ENCODE measurements at places on chromosomes 11 and 22.

DNA sequence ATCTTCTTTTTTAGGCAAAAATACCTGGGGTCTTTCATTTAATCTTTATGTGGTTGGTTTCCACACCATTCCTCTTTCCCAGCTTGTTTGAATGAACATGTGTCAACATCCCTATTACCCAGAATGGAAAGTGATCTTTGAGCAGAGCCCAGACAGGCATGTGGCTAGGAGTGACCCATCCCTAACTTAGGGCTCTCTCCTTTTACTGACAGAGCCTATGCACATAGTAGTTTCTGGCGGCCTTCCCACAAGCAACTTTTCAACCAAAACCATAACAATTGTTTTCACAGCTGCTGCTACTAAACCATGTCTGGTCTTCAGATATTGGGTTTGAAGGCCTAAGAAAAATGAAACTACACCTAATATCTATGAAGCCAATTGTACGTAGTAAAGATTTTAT lies 107.5 kb downstream of the TENM4 start:
- no peak for DNase-seq

GRCh38 chr22:21816787-21817496 lies 50.5 kb downstream of the MAPK1 start:
- DNase-seq: peak; percentile 61

DNA sequence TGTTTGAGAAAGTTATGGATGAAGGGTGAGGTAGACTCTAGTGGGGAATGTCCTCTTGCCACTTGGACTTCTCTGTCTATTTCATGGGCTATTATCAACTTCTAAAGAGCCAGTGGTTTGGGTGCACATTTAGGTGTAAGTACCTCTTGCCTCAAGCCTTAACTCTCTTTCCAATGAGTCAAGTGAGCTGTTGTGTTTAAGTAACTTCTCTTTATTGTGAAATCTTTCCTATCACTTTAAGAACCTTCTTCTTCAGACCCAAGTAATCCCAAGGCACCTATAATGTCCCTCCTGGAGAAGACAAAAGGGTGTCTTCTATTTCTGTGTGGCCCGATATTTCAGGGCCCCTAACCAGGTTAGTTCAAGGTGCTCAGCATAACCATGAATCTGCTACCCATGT lies 90.5 kb upstream of the VPREB1 start:
- no peak for DNase-seq

DNA sequence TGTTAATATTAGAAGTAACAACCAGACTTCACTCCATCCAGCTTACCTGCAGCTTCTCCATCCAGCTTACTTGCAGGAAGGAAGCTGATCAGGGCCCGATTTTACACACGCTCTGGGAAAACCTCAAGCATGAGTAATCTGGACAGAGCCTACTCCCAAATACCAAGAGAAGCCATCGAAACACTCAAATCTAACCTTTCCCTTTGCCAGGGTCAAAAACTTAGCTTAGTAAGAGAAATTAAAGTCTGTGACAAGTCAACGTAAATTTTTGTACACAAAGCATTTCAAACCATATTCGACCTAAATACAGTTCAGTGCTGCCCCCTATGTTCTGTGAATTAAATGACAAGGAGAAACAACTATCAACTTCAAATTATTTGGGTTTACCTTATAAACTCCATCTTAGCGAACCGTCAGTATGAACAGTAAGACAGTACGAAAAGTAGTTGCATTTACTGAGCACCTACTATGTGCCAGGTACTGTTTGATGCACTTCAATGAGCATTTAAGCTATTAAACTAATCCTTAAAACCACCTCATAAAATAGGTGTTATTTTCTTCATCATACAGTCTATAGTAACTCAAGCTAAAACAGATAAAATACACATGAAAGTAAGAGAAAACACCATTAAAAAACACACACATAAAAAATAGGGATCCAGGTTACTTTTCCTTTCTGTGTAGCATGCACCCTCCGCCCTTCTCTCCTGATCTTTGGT lies 36.9 kb downstream of the ARFGAP3 start:
- peak; percentile 29 for DNase-seq

GRCh38 chr11:93821617-93822016 lies 28.8 kb downstream of the VSTM5 start:
- DNase-seq: no peak

DNA sequence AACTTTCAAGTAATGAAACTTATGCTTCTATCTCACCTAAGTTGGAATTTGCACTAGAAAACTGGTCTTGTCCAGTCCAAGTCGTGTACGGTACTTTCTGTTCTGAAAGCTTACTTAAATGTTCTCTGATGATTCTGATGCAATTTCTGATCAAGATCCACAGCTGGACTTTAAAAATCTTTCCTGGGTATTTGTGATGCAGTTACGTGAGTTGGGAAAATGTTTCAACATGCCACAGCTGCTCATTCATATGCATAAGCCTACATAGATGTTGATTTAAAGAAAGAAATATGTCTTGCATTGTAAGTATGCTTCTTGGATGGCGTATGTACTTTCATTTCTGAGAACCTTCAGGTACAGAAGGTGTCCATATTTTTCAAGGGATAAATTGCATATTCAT lies 493.7 kb upstream of the CCDC90B start:
- no peak for DNase-seq

DNA sequence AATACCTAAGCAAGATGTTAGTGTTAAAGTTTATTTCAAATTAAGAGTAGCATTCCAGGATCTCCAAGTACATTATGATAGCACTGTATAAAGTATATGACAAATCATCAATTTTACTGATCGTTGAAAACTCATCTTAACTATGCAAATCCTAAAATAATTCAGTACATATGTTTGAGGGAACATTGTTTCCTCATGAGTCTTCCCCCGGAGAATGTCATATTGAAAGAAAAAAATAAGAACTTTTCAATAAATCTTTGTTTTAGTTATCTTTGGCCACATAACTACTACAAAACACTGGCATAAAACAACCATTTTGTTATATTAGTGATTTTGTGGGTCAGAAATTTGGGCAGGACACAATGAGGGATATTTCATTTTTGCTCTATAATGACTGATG lies 135.4 kb downstream of the METTL15 start:
- no peak for DNase-seq

GRCh38 chr11:79167510-79168188 lies 273.2 kb downstream of the TENM4 start:
- no peak for DNase-seq

GRCh38 chr11:126991596-126991995 lies 9.0 kb downstream of the KIRREL3 start:
- no peak for DNase-seq

DNA sequence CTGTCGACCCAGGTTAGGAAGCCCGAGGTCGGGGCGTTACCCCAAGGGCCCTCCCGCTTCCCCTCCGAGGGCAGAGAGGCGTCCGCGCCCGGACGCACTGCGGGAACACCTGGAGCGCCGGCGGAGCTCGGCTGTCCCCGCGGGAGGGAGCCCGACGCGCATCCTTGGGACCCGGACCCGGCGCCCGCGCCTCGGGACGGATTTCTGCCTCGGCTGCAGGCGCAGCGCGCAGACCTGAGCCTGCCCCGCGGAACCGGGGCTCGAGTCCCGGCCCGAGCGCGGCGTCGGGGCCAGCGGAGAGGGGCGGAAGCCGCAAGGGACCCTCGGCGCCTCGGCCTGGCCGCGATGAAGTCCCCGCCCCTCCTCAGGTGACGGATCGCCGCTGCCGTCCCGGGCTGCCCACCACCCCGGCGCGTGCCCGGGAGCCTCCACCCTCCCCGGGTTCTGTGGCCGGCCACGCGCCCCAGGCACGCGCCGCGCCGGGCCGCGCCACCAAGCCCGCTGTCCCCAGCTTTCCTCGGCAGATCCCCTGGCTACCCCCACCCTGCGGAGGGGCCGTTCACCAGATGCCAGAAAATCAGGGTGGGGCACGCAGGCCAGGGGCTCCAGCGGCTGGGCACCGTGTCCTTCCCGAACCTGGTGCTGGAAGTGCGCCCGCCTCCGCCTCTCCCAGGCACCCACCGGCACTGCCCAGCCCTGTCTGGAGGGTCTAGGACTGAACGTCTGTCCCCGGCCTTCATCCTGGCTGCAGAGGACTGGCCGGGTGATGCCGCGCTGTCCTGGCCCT lies 410 bp downstream of the GLB1L3 start:
- no peak for DNase-seq

- peak; percentile 90 for DNase-seq
These were observed 3.9 kb upstream of the BCL9L start for GRCh38 chr11:118929501-118930093.

DNA sequence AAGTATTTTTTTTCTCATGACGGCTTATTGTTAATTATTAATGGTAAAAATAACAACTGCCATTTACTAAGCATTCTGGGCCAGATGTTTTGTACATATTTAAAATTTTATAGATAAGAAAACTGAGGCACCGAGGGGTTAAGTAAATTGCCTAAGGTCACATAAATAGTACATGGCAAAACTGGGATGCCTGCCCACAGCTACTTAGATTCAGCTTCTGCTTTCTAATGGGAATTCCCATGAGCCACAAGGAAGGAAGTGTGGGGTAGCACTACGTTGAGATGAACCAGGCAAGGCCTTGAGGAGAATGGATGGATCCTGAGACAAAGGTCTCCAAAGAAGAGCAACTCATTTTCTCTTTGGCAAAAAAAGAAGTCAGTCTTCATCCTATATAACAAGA lies 11.9 kb upstream of the PHF21A start:
- DNase-seq: no peak

- DNase-seq: no peak
These were observed 21.8 kb upstream of the CSF2RB start for GRCh38 chr22:36891646-36892045.

- DNase-seq: no peak
These were observed 11.6 kb downstream of the SREBF2 start for GRCh38 chr22:41844513-41844912.

DNA sequence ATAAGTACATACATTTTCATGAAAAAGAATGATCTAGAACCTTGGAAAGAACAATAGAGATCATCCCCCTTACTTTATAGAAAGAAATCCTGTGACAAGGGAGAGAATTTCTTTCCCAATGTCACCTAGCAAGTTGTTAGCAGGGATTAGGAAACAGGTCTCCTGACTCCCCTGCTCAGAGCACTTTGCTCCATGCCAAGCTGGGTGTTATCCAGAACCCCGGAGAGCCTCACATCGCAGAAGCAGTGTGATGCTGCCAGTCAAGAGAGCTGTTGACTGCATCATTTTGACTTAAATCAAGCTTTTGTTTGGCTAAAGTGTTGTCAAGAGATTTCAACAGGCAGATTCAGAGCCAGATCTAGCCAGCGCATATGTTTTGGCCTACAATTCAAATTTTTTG lies 3.6 kb upstream of the RRAS2 start:
- DNase-seq: no peak

DNA sequence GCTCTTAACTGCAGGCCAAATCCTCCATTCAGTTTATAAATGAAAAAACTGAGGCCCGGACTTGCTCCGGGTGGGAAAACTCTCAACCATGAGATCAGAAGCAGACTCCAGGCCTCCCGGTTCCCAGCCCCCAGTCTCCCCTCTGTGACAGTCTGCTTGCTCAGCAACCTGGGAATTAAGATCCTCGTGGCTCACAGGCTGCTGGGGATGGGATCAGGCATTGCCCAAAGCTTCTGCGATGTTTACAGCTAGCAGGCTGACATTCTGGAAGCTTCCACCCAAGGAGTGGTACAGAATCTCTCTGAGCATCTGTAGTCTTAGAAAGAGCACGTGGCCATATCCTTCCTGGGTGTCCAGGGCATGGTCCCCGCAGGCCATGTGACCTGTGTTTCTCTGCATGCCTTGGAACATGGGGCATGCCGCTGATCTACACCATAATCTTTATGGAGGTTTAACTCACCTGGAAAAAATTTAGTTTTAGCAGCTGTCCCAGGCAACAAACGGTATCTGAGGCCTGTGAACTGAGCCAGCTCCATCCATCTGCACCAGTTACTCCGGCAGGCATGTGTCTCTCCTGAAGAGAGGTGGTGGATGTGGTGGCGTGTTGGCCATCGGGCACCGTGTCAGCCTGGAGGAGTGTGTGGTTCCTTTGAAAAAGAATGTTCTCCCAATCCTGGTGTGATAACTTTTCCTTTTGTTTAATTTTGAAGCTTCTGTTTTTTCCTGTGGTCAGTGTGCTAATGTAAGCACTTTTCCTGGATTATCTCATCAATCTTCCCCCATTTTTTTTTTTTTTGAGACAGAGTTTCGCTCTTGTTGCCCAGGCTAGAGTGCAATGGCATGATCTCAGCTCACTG lies 7.9 kb downstream of the FBLN1 start:
- no peak for DNase-seq

GRCh38 chr11:16191212-16191867 lies 165.0 kb downstream of the SOX6 start:
- no peak for DNase-seq

DNA sequence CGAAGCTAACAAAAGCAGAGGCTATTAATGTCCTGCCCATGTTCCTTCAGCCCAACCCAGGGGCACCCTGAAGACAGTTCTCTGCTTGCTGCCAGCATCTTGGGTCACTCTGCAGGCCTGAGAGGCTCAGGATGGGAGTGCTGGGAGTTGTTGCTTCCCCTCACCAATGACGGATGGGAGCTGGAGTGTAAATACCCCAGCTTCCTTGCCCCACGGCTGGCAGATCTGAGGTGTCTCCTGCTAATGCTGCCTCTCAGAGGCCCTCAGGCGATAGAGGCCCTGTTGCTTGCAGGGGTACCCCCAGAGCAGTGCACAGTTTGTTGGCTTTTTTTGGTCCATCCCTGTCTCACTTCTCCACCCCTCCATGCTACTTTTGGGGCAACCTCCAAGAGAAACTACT lies 32.9 kb downstream of the IFT27 start:
- no peak for DNase-seq

DNA sequence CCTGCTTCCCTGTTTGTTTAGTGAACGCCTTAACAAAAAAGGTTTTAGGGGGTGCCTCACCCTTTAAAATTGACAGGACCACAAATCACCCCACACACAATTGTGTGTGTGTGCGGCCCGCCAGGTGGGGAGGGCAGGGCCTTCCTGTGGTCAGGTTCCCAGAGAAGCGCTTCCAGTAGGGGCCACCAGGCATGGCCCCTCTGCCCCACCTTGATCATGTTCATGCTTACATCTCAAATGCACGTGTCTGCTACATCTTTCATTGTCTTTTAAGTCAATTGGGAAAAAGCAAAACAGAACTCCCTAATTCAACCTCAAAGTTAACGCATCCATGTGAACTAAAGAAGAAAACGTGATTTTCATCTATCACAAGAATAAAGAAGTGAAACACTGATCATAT lies 1335.3 kb downstream of the TBC1D22A start:
- DNase-seq: no peak

DNA sequence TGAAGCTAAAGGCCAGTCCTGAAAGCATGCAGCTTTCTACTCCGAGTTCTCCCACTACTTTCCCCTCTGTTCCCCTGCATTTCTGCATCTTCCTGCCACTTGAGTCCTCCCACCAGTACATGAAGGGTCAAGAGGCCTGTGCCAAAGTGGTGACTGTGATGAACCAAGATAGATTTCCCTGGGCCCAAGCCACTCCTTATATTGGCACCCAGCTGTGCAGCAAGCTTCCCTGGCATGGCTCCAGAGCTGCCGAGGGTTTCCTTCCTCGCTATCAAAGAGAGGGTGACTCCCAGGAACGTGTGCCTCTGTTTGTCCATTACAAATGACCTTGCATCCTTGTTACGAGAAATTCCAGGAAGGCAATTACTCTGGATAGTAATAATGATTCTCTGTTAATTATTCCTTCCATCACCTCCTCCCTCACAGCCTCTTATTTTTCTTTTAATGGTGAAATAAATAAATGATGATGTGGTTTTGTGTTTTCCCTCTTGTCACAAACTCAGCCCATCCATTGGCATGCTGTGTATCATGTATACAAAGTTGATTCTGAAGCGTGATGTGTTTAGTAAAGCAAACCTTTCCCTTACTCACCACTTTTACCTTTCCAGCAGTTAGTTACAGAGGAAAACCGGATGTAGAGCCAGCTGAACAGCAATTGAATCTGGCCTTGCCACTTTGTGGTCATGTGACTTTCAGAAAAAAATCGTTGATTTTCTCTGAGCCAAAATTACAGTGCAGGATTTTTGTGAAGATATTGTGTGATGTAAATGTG lies 8.3 kb downstream of the SRSF8 start:
- no peak for DNase-seq
